NCI-H526 treated with DMSO at 0.1 percent for 48 hours (cell line): ENCODE measurements at places on chromosomes 2 and 18.

- no peak for DNase-seq
These were observed 187.0 kb downstream of the AGPS start for GRCh38 chr2:177579486-177580036.

DNA sequence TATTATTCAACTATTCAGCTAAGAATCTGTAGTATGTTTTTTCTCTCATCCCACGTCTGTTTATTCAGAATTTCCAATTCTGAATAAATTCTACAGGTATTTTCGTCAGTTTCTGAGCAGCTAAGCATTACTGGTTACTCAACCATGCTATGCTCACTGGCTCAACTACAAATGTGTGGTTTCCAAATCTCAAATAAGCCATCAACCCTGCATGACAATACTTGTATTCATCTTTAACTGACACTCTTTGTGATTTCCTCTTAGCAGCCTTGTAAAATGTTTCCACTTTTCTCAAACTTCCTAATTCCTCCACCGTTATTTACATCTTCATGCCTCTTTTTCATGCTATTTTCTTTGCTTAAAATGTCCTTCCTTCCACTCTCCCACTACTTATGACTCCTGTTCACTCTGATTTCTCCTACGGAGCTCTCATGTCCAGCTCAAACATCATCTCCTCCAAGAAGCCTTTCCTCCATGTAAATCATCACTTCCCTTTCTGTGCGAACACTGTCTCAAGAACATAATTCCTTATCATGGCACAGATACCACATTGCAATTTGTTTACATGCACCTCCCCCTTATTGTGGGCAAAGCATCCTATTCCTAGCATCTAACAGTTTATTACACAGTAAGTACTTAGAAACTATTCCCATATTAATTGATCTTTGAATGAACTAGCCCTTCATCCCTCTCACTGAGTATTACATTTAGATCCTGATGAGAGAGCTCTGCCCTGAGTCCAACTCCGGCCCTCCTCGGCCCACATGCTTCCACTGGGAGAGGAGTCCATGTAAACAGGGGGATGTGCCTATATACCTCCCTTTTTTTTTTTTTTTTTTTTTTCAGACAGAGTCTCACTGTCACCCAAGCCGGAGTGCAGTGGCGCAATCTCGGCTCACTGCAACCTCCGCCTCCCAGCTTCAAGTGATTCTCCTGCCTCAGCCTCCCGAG, 10.5 kb downstream of the CCDC88A start:
- DNase-seq = no peak

DNA sequence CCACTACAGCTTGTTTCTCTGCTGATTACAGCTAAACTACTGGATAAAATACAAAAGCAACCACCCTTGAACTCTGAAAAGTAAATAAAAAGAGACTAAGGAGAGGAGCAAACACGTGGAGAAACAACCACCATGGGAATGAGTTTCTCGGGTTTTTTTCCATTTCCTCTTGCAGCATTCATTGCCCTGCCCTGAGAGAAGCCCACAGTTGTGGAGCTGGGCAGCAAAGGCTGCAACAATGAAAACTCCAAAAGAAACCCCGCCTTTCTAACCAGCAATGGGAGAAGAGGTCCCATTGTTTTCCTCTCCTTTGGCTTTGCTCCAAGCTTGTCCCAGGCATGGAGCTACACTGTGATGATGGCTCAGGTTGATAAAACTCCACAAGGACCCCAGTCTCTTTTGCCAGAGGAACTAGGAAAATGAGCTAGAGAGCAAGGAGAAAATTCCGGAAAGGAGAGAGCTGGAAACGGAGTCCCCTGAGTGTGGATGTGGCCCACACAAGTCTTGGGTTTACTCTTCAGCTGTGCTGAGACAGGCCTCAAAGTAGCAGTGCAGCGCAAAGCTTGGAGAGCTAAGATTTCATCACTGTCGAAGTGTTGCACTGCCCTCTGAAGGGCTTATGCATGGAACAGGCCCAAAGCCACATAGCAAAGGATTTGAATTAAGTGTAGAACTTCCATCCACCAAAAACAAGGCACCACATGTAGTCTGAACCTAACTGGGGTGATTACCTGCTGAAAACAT, 20.9 kb downstream of the NAPG start:
- no peak for DNase-seq

DNA sequence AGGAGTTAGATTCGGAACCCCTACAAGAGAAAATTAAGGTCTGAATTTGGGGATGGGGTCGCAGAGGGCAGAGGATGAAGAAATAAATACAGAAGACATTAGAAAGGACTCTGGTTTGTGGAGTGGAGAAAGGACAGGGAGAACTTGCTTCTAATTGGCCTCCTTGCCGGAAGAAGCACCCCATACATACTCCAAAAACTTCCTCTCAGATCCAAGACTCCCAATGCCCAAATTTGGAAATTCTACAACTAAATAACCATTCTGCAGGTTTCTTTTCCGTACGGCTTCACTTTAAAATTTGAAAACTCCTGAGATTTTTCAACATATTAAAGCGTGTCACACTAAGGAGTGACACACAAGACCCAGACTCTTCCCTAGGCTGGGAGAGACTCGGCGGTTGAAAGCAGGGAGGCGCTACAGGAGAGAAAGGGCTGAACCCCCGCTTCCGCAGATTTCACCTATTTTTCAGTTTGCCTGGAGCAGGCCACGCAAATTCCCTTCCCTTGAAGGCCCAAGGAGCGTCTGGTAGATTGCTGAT, 478 bp downstream of the CLHC1 start:
- DNase-seq = peak; percentile 46

GRCh38 chr2:128385365-128385764, 66.7 kb upstream of the HS6ST1 start:
- DNase-seq = no peak

DNA sequence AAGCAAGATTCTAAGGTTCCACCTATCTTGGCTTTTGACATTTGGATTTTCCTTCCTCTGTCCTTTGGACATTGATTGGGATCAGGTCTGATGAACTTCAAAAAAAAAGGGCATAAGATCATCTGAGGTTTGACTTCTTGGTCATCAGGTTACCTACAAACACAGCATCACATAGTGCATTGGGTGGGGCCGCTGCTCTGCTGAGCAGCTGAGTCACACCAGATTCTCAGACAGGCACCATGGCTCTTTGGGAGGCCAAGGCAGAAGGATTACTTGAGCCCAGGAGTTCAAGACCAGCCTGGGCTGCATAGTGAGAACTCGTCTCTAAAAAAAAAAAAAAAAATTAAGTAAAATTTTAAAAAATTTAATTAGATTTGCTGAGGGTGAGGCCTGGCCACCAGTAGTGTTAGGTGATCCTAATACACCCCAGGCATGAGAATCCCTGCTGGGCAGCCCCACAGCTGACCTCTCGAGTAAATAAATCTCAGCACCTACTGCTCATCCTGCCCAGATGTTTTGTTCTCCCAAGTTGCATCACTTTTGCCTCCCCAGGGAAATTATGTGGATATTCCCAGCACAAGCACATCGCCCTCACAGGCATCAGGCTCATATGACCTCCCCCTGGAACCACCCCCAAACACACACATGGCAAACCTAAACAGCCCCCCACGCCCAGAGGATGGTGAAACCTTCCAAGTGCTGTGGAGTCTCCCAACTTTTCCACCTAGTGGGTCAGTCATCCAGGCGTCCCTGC, 5.3 kb downstream of the MLPH start:
- DNase-seq = no peak

GRCh38 chr2:234178330-234179030, 128.0 kb downstream of the SPP2 start:
- DNase-seq = no peak

GRCh38 chr2:174149530-174149929, 98.8 kb downstream of the OLA1 start:
- no peak for DNase-seq

- no peak for DNase-seq
These were observed 250.5 kb downstream of the HDAC4 start for GRCh38 chr2:239150125-239151011.

DNA sequence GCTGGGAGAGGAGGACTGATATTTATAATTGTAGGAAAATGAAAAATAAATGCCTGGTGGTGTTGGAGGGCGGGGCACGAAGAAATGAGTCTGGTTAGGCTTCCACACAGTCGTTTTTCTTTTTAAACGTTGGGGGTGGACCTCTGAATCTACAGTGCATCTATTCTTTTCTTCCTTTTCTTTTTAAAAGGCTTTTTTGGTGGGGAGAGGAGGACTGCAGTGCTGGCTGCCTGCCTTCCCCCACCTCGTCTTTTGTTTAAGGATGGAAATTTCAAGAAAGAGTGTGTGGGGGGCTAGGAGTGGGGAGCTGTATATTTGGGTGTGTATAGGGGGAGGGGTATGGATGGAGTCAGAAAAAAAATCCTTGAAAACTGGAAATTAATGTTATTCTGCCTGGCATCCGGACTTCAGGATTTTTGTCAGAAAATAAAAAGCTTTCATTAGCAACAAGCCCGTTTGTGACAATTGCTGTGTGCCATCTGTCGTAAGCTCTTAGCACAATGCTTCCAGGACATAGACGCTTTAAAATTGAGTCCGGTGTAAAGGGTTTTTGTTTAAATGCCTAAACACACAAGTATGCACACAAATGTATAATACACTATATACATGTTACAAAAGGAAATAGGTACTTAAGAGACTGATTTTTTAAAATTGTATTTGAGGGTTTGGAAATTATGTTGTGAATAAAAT, 1.1 kb downstream of the MAP2 start:
- DNase-seq = no peak
